ENCODE measurements at places on chromosomes 4 and X.

DNA sequence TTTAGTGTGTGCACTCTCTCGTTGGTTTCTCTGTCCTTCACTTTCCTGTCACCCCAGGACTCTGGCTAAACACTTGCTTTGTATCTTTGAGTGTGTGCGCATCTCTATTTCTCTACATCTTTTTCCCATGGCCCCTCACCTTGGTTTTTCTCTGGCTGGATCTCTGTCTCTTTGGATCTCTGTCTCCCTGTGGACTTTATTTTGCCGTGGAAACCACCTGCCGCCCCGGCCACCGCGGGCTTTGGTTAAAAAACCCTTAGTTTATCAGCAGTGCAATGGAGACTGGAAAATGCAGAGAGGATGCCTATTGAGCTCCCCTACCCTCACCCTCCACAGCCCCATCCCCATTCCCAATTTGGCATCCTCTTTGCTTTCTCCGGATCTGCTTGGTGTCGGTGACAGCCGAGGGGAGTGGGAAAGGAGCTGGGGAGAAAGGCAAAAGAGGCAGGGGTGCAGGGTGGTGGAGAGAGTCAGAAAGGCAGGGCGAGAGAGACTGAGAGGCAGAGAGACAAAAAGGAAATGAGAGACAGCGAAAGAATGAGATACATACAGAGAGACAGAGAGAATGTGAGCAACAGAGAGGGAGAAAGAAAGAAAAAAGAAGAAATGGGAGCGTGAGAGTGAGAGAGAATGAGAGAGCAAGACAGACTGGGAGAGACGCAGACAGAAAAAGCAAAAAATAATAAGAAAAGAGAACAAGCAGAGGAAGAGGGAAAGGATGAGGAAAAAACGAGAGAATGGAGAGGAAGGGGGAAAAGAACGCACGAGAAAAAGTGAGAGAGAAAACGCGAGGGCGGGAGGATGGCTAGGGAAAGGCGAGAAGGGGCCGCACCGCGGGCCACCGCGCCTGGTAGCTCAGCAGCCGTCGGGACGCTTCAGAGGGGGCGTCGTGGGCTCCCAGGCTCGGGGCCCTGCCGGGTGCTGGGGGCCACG, 688 bp downstream of the GPR101 start:
- H3K4me3 ChIP-seq, result peak overlapping the region; percentile 54
- H3K36me3 ChIP-seq, result no peaks in the 10 kb centered on the region
- DNase-seq, result no peak
- no peak overlapping the region for H3K27ac ChIP-seq

DNA sequence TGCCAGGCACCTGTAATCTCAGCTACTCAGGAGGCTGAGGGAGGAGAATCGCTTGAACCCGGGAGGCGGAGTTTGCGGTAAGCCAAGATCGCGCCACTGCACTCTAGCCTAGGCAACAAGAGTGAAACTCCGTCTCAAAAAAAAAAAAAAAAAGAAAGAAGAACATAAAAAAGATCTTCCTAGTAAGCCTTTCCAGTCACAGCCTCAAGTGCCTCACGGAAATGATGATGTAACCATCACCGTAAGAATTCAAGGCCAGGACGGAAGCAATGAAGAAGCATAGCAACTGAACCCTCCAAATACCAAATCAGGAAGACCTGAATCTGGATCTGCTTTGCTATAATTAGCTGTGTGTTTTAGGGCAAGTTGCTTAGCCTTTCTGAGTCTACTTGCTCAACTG, 28.8 kb downstream of the RBM47 start:
- no peak for DNase-seq
- no peaks in the 10 kb centered on the region for H3K27me3 ChIP-seq
- H3K4me1 ChIP-seq, result no peaks in the 10 kb centered on the region

DNA sequence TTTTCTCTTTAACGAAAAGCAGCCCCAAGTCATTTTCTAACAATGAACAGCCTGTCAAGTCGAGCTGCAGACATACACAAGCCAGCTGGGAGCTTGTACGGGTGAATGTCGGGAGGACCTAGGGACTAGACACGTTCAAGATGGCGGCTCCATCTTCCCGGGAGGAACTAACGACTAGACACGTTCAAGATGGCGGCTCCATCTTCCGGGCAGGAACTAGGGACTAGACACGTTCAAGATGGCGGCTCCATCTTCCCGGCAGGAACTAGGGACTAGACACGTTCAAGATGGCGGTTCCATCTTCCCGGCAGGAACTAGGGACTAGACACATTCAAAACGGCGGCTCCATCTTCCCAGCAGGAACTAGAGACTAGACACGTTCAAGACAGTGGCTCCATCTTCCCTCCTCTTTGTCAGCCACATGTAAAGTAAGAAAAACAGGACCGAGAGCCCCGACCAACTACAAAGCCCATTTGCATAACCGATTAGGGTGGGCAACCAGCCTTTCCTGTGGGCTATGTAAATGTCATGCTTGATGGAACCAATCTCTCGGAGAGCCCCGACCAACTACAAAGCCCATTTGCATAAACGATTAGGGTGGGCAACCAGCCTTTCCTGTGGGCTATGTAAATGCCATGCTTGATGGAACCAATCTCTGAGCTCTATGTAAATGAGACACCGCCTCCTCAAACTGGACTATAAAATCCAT, 175.5 kb downstream of the DHRSX start:
- no peak for DNase-seq
- no peak overlapping the region for H3K27ac ChIP-seq
- no peaks in the 10 kb centered on the region for H3K36me3 ChIP-seq
- H3K4me1 ChIP-seq, result peaks cover 4% of the 10 kb centered on the region

- no peaks in the 10 kb centered on the region for H3K36me3 ChIP-seq
- H3K4me3 ChIP-seq, result no peak overlapping the region
- no peak overlapping the region for H3K27ac ChIP-seq
- H3K27me3 ChIP-seq, result no peaks in the 10 kb centered on the region
- H3K4me1 ChIP-seq, result no peaks in the 10 kb centered on the region
Observed at GRCh38 chrX:150828785-150829184, 69.7 kb downstream of the CD99L2 start.

GRCh38 chr4:174156239-174156826, 127.1 kb downstream of the FBXO8 start:
- no peaks in the 10 kb centered on the region for H3K27me3 ChIP-seq
- H3K4me1 ChIP-seq, result peaks cover 3% of the 10 kb centered on the region
- DNase-seq, result peak; percentile 23
- no peaks in the 10 kb centered on the region for H3K36me3 ChIP-seq
- no peak overlapping the region for H3K4me3 ChIP-seq
- no peak overlapping the region for H3K27ac ChIP-seq

GRCh38 chrX:48683411-48683982, at the start of gene WAS:
TSS of gene WAS (plus strand) at chrX:48683799. CDS start at chrX:48683854, 55 bp downstream.
- no peaks in the 10 kb centered on the region for H3K27me3 ChIP-seq
- H3K27ac ChIP-seq, result no peak within 1 kb of the TSS
- H3K4me1 ChIP-seq, result peaks cover 11% of the 10 kb centered on the region
- no peaks in the 10 kb centered on the region for H3K36me3 ChIP-seq
- no peak for DNase-seq

DNA sequence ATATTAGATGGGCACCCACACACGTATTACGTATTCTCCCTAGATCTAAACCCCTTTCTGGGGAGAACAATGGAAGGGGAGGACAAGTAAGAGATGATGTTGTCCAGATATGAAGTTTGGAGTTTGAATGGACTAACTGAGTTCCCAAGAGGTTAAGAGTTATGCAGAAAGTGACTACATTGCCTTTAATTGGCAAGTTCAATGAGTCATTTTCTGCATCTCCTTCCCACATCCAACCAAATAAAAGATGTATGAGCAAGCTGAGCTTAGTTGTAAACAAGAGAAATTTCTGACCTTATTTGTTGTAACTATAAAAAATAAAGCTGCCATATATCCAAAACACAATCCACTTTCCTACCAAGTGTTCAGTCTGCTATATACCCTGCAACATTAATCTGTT, 50.5 kb downstream of the TIGD2 start:
- no peaks in the 10 kb centered on the region for H3K4me1 ChIP-seq
- H3K27ac ChIP-seq, result no peak overlapping the region
- DNase-seq, result no peak
- H3K4me3 ChIP-seq, result no peak overlapping the region

DNA sequence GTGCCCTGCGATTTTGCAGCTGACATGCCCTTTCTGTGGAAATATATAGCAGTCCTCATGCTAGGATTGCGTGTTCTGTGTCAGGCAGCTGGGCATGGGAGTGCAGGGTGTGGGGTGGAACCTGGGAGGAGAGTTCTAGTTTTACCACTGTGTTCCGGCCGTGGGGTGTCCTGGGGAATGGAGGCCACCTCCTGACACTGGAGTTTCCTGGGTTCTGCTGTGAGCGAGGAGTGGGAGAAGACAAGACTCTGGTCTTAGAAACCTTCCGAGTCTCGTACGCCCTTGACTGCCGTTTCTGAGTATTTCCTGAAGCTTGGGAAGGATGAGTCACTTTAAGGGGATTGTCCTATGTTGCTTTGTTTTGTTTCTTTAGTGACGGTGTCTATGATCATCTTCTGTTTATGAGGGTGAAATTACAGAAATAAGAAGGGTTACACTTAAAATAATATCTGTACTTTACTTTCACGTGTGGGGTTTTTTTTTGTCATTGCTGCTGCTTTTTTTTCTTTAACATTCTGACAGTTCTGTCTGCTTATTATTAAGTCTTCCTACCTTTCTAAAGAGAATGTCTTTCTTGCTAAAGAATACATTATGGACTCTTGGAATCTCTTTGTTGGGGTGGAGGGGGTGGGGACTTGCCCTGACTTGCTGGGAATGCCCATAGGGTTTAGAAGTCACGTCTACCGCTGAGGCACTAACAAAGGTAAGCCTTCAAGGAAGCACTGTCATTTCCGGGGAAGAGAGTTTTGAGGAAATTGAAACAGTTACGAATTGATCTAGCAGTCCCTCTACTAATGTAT, 19.1 kb downstream of the CD99 start:
- no peak for DNase-seq
- H3K4me1 ChIP-seq, result peaks cover 41% of the 10 kb centered on the region
- peak overlapping the region; percentile 63 for H3K27ac ChIP-seq

GRCh38 chrX:39791691-39792090, 306.1 kb downstream of the BCOR start:
- DNase-seq, result no peak
- H3K36me3 ChIP-seq, result no peaks in the 10 kb centered on the region
- H3K4me3 ChIP-seq, result no peak overlapping the region

- H3K27me3 ChIP-seq, result no peaks in the 10 kb centered on the region
- DNase-seq, result no peak
Observed at GRCh38 chr4:99961711-99962110, 11.6 kb upstream of the H2AZ1 start.

- H3K4me3 ChIP-seq, result no peak overlapping the region
- no peak overlapping the region for H3K27ac ChIP-seq
- DNase-seq, result no peak
- H3K36me3 ChIP-seq, result no peaks in the 10 kb centered on the region
Observed at GRCh38 chr4:88439161-88439760, 17.7 kb upstream of the HERC5 start.

- H3K4me1 ChIP-seq, result peaks cover 8% of the 10 kb centered on the region
- H3K4me3 ChIP-seq, result peak overlapping the region; percentile 48
- H3K36me3 ChIP-seq, result no peaks in the 10 kb centered on the region
Observed at GRCh38 chr4:81470456-81471297, 1.0 kb downstream of the RASGEF1B start.

DNA sequence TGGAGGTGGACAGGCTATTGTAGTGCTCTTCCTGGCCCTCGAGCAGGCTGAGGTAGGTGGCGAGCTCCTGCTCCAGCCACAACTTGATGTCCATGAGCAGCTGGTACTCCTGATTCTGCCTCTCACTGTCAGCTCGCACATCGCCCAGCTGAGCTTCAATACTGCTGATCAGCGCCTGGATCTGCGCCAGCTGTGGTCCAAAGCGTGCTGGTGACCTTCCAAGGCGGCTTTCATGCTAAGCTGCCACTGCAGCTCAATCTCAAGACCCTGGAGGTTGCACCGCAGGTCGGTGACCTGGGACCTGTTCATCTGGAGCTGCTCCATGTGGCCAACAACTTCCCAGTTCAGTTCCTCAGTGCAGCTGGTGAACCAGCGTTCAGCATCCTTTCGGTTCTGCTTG, 31.2 kb downstream of the LRIT3 start:
- no peaks in the 10 kb centered on the region for H3K36me3 ChIP-seq
- no peaks in the 10 kb centered on the region for H3K27me3 ChIP-seq
- no peaks in the 10 kb centered on the region for H3K4me1 ChIP-seq
- H3K27ac ChIP-seq, result no peak overlapping the region
- no peak overlapping the region for H3K4me3 ChIP-seq
- DNase-seq, result no peak

GRCh38 chr4:154344686-154345085, 146.9 kb downstream of the DCHS2 start:
- H3K36me3 ChIP-seq, result no peaks in the 10 kb centered on the region
- no peak overlapping the region for H3K4me3 ChIP-seq
- no peak overlapping the region for H3K27ac ChIP-seq
- no peaks in the 10 kb centered on the region for H3K4me1 ChIP-seq
- DNase-seq, result no peak

- DNase-seq, result no peak
- H3K4me1 ChIP-seq, result no peaks in the 10 kb centered on the region
- H3K27ac ChIP-seq, result no peak overlapping the region
- no peaks in the 10 kb centered on the region for H3K27me3 ChIP-seq
- no peak overlapping the region for H3K4me3 ChIP-seq
Observed at GRCh38 chr4:150072906-150073714, 5.1 kb upstream of the DCLK2 start.

- H3K36me3 ChIP-seq, result no peaks in the 10 kb centered on the region
- no peak overlapping the region for H3K27ac ChIP-seq
- H3K4me3 ChIP-seq, result no peak overlapping the region
- no peak for DNase-seq
- no peaks in the 10 kb centered on the region for H3K27me3 ChIP-seq
Observed at GRCh38 chr4:59987289-59987688, 1212.8 kb upstream of the ADGRL3 start.

DNA sequence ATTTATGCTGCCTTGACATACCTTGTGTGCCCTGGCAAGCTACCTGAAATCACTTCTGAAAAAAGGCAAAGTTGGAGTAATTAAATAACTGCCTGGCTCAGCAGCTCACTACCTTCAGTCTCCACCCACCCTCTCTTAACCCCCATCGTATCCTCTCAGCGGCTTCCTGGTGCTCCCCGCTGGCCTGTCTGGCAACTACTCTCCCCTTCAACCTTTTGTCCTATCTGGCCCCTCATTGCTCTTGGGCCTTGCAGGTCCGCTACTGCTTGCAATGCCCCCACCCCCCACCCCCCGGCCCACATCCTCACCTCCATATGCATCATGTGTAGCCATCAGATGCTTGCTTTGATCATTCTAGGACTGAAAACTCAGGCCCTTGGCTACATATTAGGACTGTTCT, 34.5 kb downstream of the PRPS1 start:
- peaks cover 18% of the 10 kb centered on the region for H3K27me3 ChIP-seq
- no peak for DNase-seq
- H3K4me3 ChIP-seq, result no peak overlapping the region
- no peak overlapping the region for H3K27ac ChIP-seq
- no peaks in the 10 kb centered on the region for H3K36me3 ChIP-seq

DNA sequence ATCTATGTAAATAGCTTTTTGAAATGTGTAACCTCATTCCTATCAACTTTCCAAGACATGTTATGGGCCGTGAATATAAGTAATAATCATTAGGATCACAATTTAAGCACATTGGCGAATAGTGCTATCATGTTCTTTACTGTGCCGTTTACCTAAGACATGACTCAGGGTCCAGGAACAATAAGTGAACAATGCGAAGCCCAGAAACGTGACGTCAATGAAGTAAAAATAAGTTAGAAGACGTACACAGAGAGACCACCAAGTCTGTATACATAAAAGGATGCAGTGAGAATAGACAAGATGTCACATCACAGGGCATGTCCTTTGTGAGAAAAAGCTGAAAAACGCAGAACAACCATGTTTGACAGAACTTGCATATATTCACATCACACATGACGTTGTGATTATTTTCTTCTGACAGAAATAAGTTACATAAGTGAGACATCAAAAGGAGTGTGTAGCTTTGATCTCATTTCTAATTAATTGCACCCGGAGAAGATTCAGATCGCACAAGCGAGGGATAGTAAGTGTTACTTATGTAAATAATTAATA, 49.4 kb upstream of the FAT1 start:
- DNase-seq, result no peak
- no peaks in the 10 kb centered on the region for H3K27me3 ChIP-seq
- H3K4me1 ChIP-seq, result no peaks in the 10 kb centered on the region
